Activated CD8-positive, alpha-beta memory T cell treated with anti-CD3 and anti-CD28 coated beads for 48 hours (primary cell): ENCODE measurements at places on chromosomes 13 and 19.

DNA sequence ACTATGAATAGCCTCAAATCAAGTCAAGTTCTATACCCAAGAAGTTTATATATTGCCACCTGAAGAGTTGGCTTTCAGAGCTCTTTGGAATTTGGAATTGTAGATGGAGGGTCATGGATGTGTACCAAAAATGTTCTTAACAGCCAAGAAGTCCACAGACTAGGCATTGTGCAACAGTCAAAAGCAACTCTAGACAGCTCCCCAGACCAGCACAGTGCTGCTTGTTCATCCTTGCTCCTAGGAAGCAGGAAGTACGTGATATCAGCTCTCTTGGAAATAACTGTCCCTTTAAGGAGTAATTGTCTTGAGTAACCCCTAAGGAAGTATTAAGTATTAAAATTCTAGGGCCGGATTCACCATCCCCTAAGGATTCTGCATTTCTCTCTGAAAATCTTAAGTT is 30.7 kb upstream of the IL17D start:
- no peak for DNase-seq

DNA sequence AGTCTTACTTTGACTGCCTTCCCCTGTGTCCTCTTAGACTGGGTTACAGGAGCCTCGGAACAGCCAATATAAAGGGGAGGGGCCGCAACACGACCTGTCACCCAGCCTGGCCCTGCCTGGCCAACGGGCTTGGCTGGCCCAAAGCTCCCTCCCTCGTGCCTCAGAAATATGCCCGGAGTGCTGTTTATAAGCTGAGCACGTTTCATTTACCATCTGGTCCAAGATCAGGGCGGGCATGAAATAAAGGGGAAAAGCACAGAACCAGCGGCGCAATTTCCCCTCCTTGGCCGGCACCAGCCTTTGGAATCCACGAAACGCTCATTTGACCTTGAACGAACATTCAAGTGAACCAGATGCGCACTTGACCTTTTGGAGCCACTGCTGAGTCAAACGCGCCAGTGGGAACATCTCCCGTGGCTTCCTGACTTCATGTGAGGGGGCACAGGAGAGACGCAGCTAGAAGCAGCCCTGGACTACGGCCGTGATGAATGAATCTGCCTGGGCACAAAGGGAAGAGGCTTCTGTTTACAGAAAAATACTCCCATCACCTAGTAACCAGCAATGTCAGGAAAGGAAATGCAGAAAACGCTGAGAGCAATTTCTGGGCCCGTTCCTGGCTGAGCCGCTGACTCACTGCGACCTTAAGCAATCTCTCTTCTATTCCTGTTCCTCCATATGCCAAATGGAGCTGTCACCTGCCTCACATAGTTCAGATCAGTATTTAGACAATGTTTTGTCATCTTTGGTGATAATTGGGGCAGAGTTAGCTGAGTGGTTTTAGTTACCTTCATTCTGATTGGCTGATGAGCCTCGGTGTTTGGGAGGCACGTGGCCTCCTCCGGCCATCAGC is 53.3 kb downstream of the RFX2 start:
- no peak for DNase-seq

DNA sequence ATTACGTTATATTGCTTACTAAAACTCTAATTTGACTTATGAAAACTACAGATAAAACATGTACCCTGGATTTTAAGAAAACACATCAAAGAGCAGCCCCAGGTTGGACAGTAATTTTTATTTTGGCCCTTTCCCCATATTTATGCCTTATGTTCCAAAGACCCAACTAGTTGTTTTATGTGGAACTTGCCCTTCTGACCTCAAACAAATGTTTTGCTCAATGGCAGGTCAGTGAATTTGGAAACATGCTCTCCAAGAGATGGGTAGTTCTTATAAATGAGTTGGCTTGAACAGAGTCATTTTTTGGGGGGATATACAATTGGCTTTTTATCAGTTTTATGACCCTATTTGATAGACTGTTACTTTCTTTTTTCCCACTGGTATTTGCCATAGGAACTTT is 360.0 kb downstream of the HS6ST3 start:
- no peak for DNase-seq

DNA sequence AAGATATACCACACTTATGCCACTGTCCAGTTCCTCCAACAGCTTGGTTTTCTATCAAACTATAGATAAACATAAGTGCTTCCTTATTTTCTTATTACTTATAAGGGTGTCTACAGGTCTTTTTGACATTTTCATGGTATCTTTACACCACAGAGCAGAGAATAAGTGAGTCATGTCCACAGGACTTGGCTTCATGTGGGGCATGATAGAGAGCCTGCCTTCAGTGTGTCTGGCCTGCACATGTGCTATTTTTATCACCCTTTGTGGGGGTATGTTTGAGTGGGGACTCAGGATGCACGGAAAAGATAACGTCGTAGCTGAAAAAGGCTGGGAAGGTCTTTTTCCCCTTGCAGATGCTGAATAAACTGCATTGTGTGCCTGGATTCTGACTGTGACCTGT is 8.1 kb upstream of the STOML3 start:
- DNase-seq: no peak

GRCh38 chr13:89577301-89577700 is 1770.2 kb upstream of the MIR17HG start:
- DNase-seq: no peak

- no peak for DNase-seq
These were observed 21.8 kb downstream of the NOSIP start for GRCh38 chr19:49558591-49558990.
